ENCODE measurements at places on chromosomes 6 and 20.
A peak's percentile ranks its signal among the peaks of the same experiment; 100 is the strongest.

- DNase-seq, result no peak
These were observed 8.2 kb downstream of the ATP9A start for GRCh38 chr20:51759769-51760510.

- no peak for DNase-seq
These were observed 333.8 kb downstream of the CDH26 start for GRCh38 chr20:60292001-60292520.

DNA sequence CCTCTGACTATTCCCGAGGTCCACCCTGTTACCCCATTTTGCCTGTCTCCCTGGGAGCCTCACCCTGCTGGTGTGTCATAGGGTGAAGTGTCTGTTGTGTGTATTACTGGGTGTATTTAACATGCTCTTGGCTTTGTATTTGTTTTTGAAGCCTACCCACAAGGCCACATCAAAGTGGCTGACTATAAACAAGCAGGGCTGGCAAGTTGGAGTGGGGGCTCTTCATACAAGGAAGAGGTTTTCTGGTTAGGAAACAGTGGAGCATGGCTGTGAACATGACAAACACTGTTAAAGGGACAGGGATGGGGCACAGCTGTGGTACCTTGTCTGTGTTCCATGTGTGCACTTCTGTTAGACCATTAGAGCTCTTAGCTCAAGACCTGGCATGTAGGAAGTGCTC, 26.3 kb downstream of the HECA start:
- no peak for DNase-seq

GRCh38 chr20:14334306-14334930, 3.0 kb downstream of the FLRT3 start:
- no peak for DNase-seq

- no peak for DNase-seq
These were observed 525 bp downstream of the FAM229B start for GRCh38 chr6:112087916-112088315.

- DNase-seq, result no peak
These were observed 109.2 kb upstream of the MCHR2 start for GRCh38 chr6:100103194-100103593.

DNA sequence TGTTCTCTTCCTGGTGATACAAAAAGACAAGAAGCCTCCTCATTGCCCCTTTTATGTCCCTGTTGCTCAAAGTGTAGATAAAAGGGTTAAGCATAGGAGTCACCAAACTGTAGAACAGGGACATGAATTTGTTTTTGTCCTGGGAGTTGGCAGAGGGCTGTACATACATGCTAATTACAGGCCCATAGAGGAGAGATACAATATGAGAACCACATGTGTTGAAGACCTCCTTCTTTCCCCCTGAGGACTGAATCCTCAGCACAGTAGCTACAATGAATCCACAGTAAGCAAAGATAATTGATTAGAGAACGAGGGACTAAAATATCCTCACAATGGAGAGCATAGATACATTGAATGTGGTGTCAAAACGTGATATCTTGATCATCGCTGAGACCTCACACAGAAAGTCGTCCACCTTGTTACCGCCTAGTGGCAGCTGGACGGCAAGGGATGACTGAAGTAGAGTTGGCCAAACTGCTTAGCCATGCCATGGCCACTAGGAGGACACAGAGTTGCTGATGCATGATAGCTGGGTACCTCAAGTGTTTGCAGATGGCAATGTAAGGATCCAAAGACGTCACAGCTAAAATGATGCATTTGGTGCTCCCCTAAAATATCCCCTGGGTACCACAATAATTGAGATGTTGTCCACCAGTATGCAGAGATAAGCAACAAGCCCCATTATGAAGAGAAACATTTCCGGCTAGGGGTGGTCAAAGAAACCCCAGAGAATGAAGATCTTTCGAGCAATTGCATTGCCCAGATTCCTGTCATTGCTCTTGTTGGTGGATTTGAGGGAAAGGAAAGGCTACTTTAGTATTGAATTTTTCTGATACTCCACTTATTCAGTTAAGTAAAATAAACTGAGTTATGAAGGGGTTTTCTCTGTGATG, 15.0 kb downstream of the OR2B3 start:
- DNase-seq, result no peak

- DNase-seq, result no peak
These were observed 42.6 kb upstream of the IFNGR1 start for GRCh38 chr6:137261761-137262160.

- no peak for DNase-seq
These were observed 795.0 kb downstream of the MAFB start for GRCh38 chr20:39894067-39894466.

- DNase-seq, result no peak
These were observed 280.4 kb downstream of the FOXC1 start for GRCh38 chr6:1890071-1890470.

DNA sequence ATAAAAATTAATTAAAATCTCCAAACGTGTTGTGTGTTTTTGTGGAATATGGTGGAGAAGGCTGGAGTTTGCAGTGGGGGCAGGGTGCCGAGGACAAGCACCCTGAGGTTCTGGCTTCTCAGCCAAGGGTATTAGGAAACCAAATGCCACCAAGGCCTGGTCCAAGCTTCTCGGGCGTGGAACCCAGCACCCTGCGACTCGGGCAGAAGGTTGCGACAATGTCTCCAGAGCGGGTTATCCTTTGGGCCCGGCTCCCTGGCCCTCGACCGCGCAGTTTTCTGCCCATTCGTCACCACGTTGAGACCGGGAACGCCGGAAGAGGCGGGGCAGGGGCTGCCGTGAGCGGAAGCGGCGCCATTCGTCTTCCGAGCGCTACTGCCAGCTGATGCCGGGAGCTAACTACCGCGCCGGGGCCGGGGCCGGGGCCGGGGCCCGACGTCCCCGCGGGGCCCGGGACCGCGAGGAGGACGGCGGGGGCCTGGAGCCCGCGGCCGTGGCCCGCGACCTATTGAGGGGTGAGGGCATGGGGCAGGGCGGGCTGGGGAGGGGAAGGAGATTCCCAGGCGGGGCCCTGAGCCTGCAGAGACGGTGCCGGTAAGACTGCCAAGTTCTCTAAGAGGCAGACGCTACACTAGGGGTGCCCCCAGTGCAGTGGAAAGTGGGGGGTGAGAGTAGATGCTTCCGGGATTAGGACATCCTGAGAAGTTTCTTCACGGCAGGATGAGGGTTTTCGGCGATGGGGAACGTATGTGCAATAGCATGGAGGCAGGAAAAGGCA, at the start of gene RRP36:
Gene RRP36 (plus strand): TSS at position 354 of the 778 bp plus-strand sequence. CDS start 32 bp downstream, at position 386.
- DNase-seq, result peak; percentile 21

- no peak for DNase-seq
These were observed 631 bp downstream of the PHACTR3 start for GRCh38 chr20:59604741-59605600.

GRCh38 chr6:31058128-31058894, 48.0 kb downstream of the MUC22 start:
- DNase-seq, result no peak

GRCh38 chr6:52361945-52362442, at the start of gene PAQR8:
TSS of gene PAQR8 (plus strand) at chr6:52362151. CDS start at chr6:52403214, 41,063 bp downstream.
- no peak for DNase-seq

GRCh38 chr6:87756858-87757257, 54.8 kb upstream of the AKIRIN2 start:
- peak; percentile 97 for DNase-seq

GRCh38 chr6:38164131-38164481, 344.6 kb downstream of the ZFAND3 start:
- DNase-seq, result no peak

GRCh38 chr20:46681032-46681854, 8.0 kb downstream of the TP53RK start:
- DNase-seq, result no peak

DNA sequence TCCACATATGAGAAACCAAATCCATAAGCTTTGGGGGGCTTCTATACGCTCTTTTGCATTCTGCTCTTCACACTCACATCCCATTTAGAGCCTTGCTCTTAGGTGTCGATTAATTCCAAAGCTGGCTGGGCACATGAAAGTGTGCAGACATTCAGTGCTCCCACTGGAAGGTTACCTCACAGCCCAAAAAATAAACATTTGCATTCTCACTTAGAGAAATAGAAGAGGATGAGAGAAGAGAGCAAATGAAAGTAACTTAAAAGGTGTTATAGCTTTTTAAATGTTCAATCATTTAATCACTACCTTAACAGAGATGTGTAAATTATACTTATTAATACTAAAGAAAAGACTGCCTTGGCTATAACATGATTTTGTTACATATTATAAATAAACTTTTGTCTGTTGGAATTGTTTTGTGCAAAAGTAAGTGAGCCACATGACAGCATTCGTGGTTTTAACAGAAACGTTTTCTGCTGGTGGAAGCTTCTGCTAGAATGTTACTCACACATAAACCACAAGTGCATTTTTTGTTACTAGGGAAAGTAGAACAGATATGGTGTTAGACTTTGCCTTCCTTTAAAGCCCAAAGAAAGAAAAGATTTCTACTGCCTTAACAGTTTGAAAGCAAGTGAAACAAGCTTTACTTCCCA, 116.7 kb downstream of the SIM1 start:
- DNase-seq, result no peak

GRCh38 chr20:10618611-10619245, 55.1 kb downstream of the JAG1 start:
- no peak for DNase-seq

DNA sequence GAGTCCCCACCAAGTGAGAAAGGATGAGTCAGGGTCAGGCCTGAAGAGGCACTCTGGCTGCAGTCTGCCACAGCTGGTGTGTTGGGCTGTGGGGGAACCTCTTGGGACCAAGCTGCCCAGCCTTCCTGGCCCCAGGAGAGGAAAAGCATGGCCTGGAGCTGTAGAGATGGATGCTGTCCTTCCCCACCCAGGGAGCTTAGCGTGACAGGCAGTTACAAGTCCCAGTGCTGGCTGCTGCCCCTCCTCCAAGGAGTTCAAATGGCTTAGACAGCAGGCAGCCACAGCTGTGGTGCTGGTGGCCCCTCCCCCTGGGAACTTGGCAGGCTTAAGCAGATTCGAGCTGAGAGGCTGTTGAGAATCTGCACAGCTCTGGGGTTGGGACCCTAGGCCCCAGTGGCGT, 253.2 kb downstream of the PLCB1 start:
- DNase-seq, result no peak

GRCh38 chr6:149035766-149036165, 281.7 kb upstream of the TAB2 start:
- DNase-seq, result no peak

GRCh38 chr6:96330884-96331283, 190.7 kb upstream of the UFL1 start:
- no peak for DNase-seq

DNA sequence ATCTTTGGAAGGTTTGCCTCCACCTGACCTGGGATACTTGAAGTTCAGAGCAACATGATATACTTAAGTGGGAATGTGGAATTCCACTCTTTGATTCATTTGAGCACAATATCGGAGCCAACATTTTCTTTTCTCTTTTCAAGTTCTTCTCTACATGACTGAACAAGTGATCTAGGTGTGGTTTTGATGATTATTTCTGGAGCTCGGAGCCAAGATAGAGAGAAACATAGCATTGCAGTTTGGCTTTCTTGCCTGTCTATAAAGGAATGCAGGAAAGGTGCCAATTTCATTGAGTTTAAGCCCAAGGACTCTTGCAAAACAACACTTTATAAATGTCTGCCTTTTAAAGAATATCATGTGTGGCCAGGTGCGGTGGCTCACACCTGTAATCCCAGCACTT, 124.2 kb upstream of the FAM83B start:
- no peak for DNase-seq

- peak; percentile 36 for DNase-seq
These were observed 644.5 kb upstream of the HS3ST5 start for GRCh38 chr6:114987281-114987680.

DNA sequence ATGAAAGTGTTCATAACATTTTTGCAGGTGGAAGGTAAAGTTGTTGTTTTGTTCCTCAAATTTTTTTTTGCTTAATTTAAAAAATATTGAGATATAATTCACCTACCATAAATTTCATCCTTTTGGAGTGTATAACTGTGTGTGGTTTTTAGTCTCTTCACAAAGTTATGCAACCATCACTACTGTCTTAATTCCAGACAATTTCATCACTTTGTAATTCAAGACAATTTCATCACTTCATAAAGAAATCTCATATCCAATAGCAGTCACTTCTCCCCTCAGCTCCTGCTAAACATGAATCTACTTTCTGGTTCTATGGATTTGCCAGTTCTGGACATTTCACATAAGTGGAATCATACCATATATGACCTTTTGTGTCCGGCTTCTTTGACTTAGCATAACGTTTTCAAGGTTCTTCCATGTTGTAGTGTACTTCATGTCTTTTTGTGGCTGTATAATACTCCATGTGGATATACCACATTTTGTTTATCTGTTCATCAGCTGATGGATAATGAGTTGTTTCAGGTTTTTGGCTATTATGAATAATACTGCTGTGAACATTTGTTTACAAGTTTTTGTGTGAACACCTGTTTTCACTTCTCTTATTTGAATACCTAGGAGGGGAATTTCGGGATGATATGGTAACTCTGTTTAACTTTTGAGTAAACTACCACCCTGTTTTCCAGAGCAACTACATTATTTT, 18.8 kb downstream of the ZFAND3 start:
- DNase-seq, result peak; percentile 28

- no peak for DNase-seq
These were observed 2.0 kb upstream of the SMOC2 start for GRCh38 chr6:168438783-168439520.

DNA sequence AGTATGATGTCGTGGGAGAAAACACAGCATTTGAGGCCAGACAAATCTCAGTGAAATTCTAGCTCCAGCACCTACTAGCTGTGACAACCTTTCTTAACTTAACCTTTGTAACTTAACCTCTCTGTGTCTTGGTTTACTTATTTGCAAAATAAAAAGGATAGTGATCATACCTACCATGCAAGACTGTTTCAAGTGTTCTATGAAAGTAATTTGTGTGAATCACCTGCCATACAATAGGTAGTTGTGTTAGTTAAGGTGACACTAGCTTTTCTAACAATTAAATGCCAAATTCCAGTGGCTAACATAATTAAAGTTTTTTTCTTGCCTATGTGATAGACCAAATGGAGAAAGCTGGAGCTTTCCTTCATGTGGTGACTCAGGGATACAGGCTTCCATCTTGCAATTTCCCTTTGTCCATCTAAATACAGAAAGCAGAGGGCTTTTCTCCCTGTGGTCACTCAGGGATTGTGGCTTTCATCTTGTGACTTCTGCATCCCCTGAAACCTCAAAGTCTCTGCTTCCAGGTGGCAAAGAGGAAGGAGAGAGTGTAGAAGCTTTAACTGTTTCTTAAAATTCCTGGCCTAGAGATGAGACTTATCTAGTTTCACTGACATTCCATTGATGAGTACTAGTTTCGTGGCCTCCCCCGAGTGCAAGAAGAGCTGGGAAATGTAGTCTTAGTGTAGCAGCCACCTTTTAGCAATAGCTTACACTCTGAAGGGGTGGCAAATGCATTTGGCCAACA, 311.4 kb downstream of the CLIC5 start:
- DNase-seq, result no peak

DNA sequence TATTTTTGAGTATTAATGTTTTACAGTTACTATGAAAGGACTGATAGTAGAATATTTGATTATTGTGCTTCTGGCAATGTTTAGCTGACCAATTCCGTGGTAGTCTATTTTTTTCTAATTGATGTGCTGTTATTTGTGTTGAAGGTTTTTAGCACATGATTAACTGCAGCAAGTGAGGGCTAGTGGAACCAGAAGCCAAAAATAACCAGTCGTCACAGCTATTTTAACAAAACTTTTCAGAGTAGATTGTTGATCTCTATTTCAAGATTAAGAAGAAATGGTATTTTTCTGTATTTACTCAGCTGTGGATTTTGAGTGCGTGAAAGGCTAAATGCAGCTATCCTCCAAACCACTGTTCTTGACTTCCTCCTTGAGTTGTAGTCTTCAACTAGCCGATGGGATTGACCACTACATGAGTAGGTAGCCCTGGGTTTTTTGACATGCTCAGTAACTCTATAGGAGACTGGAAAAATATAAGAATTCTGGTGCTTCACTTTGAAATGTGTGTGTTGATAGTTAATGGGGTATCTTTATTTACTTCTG, 258.0 kb downstream of the ZFAND3 start:
- no peak for DNase-seq

- no peak for DNase-seq
These were observed 37.7 kb upstream of the PXDC1 start for GRCh38 chr6:3789018-3789895.
